ENCODE measurements at places on chromosomes 16 and 17.

DNA sequence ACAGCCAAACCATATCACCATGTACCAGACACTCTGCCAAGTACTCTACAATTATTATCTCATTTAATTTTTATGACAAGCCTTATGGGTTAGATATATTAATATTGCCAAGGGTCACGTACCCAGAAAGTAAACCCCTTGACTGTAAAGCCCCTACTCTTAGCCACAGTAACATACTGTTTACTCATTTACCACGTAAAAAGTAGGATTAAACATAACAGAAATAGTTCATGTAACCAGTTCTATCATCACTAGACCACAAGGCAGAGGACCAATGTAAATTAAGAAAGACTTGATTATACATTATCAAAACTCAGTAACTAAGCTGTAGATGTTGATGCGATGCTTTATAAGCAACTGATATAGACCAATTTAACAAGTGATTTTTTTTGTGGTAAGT, 101.5 kb upstream of the CNTNAP4 start:
- H3K27me3 ChIP-seq, result no peaks in the 10 kb centered on the region
- H3K4me3 ChIP-seq, result no peak overlapping the region
- DNase-seq, result no peak

DNA sequence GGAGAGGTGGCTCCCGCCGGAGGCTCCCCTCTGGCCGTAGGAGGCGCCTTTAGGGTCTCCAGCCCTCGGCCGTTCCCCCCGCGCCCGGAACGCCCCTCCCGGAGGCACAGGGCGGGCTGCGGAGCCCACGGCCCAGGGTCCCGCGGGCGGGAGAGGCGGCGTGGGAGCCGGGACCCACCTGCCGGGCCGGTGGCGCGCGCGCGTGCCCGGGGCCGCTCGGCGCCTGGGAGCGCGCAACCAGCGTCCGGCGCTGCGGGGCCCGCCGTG, at the start of gene MIF4GD:
MIF4GD (minus strand) TSS at position 266 of the 267 bp plus-strand sequence. CDS start 1,036 bp downstream, outside the sequence.
- H3K36me3 ChIP-seq, result peaks cover 13% of the 10 kb centered on the region
- no peaks in the 10 kb centered on the region for H3K27me3 ChIP-seq
- no peak for DNase-seq
- peak within 1 kb of the TSS; percentile 72 for H3K4me3 ChIP-seq

DNA sequence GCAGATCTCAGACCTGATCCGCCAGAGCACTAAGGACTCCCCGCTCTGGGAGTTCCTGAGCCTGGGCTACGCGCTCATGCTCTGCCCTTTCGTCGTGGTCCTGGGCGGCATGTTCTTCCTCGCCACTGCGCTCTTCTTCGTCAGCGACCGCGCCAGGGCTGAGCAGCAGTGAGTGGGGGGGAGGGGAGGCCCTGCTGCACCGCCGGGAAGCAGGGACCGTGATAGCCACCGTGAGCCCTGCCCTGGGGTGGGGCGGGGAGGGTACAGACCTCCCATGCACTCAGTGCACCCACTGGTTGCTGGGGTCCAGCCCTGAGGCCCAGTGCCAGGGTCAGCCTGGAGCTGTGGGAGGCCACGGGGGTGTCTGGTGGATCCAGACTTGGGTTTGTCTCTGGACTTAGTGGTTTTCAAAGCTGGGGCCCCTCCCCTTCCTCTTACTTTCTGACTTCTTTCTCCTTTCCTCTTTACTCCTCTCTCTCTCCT, 18.9 kb downstream of the MYBBP1A start:
- H3K4me3 ChIP-seq, result no peak overlapping the region
- no peak for DNase-seq
- no peaks in the 10 kb centered on the region for H3K4me1 ChIP-seq
- peaks cover 17% of the 10 kb centered on the region for H3K36me3 ChIP-seq
- peaks cover 14% of the 10 kb centered on the region for H3K27me3 ChIP-seq
- H3K27ac ChIP-seq, result no peak overlapping the region

- H3K27ac ChIP-seq, result no peak overlapping the region
- no peak for DNase-seq
- peaks cover 9% of the 10 kb centered on the region for H3K4me1 ChIP-seq
- no peaks in the 10 kb centered on the region for H3K27me3 ChIP-seq
- peaks cover 7% of the 10 kb centered on the region for H3K36me3 ChIP-seq
Observed at GRCh38 chr16:27722892-27723450, 173.0 kb downstream of the KATNIP start.

DNA sequence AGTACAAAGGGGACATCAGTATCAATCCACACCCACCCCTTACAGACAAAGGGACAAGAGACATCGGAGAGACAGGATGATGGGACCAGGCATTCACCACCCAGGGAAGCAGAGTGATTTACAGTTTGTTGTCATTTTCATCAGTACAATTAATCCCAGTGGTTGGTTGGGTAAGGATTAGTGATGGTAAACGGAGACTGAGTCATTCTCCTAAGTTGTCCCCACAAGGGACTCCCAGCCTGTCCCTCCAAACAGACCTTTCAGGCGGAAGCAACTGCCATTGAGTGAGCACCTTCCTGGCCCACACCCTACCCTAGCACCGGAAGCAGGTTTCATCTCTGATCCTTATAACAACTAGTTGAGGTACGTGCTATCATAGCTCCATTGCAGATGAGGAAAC, 11.2 kb downstream of the PPL start:
- H3K4me3 ChIP-seq, result no peak overlapping the region
- H3K27me3 ChIP-seq, result no peaks in the 10 kb centered on the region
- H3K27ac ChIP-seq, result no peak overlapping the region
- no peak for DNase-seq

DNA sequence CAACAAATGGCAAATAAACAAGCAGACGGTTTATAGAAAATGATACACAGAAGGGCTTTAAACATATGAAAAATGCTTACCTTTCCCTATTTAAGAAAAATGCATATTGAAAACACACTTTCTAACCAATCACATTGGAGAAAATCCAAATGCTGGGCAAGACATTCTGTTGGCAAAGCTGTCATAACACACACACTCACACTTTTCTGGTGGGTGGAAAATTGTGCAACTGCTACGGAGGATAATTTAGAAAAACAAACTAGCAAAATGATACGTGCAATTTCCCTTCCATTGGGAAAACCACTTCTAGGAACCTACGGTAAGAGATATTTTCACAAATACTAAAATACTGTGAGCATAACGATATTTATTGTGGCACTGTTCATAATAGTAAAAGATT, 9.8 kb upstream of the MYH3 start:
- H3K27me3 ChIP-seq, result no peaks in the 10 kb centered on the region
- no peaks in the 10 kb centered on the region for H3K36me3 ChIP-seq
- H3K4me1 ChIP-seq, result no peaks in the 10 kb centered on the region
- no peak overlapping the region for H3K4me3 ChIP-seq

GRCh38 chr16:75244844-75245758, 6.3 kb downstream of the BCAR1 start:
- peaks cover 52% of the 10 kb centered on the region for H3K36me3 ChIP-seq
- no peaks in the 10 kb centered on the region for H3K27me3 ChIP-seq
- peaks cover 63% of the 10 kb centered on the region for H3K4me1 ChIP-seq
- peak overlapping the region; percentile 82 for H3K27ac ChIP-seq

DNA sequence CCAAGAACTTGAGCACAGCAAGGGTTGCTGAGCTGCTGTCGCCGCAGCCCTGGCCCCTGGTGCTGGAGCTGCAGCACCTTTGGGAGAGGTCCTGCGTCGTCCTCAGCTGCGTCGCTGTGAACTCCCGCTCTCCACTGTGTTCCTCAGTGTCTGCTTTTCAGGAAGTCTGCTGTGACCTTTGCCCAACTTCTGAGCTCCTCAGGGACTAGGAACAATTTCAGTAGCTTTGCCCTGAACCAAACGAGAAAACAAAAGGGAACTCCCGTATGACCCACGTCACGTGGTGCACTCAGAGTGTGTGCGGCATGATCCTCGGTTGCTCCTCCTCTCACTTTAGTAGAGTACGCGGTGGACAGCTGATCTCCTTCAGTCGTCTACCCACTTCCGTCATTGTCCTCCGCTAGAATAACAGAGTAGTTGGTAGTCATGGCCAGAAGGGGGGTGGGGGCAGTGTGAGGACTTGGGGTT, 44.2 kb downstream of the WDR45B start:
- peaks cover 13% of the 10 kb centered on the region for H3K4me1 ChIP-seq
- H3K27ac ChIP-seq, result no peak overlapping the region
- peaks cover 46% of the 10 kb centered on the region for H3K36me3 ChIP-seq
- no peak overlapping the region for H3K4me3 ChIP-seq

DNA sequence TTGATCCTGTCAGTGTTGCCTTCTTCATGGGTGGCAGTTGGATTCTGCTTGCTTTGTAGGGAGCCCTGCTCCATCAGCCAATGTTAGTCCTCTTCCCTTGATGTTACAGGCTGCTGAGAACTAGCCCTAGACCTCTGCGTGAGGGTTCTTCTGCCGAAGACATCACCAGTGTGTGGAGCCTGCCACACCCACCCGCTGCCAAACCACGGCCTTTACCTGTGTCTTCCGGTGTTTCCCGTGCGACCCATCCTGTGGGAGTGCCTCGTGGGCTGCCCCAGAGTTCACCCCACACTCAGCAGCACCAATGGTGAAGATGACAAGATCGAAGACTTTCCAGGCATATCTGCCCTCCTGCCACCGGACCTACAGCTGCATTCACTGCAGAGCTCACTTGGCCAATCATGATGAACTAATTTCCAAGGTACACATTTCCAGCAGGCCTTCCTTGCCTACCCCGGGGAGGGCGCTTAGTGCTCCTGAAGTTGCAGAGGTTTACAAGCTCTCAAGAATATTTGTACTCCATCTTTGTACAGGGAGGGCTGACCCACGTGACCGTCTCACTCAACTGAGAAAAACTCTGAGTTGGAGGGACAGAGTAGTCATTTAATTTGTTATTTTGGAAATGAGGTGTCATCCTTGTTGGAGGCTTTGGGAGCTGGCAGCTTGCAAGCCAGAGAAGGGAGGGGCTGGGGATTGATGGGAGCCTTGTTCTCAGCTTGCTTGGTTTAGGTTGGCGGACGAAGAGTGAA, 21.8 kb downstream of the YPEL2 start:
- H3K4me1 ChIP-seq, result peaks cover 6% of the 10 kb centered on the region
- H3K4me3 ChIP-seq, result no peak overlapping the region
- H3K27me3 ChIP-seq, result no peaks in the 10 kb centered on the region
- H3K27ac ChIP-seq, result no peak overlapping the region

DNA sequence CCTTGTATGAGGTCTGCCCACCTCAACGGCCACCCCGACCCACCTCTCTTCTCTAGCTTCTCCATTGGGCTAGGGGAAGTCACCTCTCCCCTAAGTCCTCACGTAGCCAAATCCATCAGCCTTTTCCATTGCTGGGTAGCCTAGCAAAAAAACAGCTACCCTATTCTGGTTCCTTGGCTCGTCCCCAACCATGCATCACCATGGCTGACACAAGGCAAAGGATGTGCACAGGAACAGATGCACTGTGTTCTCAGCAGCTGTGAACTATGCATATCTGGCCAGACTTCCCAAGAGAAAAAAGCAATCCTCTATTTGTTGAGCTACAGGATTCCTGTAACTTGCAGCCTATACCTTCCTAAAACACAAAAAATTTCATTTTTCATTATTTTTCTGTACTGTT, 22.0 kb upstream of the FLCN start:
- peaks cover 9% of the 10 kb centered on the region for H3K36me3 ChIP-seq
- H3K27me3 ChIP-seq, result no peaks in the 10 kb centered on the region
- no peak overlapping the region for H3K27ac ChIP-seq
- no peak for DNase-seq
- no peaks in the 10 kb centered on the region for H3K4me1 ChIP-seq

GRCh38 chr16:86432048-86432447, 78.3 kb upstream of the FOXF1 start:
- H3K27ac ChIP-seq, result no peak overlapping the region
- H3K36me3 ChIP-seq, result no peaks in the 10 kb centered on the region
- no peaks in the 10 kb centered on the region for H3K4me1 ChIP-seq
- no peak for DNase-seq
- no peak overlapping the region for H3K4me3 ChIP-seq
